ENCODE measurements at places on chromosomes 2 and 18.
A peak's percentile ranks its signal among the peaks of the same experiment; 100 is the strongest.

DNA sequence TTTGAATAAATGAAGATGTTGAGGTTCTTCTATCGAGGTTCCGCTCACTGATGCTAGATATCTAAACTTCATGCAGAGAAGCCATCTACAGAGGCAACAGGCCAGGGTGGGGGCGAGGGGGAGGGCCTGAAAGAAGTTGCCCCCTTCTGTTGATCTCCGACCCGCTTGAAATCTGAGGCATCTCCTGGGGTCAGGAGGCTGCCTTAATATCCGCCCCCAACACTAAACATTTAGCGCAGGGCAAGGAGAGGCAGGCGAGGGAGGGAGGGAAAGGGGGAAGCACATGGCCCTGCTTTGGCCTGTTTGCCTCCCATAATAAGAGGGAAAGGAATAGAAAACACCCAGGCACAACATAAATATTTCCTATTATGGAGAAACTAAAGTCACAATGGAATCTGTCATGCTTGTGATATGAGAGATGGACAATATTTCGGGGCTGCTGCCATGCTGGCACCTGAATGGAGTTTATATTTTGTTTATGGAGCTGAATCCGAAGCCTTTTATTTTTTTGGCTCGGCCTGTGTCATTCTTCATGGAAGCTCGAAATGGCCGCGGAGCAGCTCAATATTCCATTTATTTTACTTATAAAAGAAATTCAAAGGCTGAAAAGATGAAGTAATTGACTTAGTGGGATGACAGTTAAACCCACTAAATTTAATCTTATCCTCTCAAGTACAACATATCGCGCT lies 221.1 kb downstream of the INSIG2 start:
- no peak for DNase-seq

DNA sequence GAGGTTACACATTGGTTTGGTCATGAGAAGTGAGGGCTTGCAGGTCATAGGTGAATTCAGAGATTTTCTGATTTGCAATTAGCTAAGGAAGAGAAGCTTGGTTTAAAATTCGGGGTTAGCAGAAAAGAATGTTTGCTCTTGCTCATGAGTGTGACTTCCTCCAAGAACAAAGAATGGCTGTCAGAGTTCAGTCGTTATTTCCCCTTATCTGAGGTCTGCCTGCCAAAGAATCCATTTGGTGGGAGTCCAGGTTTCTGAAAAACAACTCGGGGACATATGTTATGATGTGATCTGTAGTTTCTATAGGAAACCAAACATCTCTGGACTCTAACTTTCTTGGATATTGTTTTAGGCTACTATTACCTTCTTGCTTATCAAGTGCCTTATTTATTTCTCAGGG lies 3.2 kb upstream of the UGT1A6 start:
- DNase-seq: no peak

GRCh38 chr2:21466341-21466927 lies 342.7 kb downstream of the TDRD15 start:
- DNase-seq: no peak

DNA sequence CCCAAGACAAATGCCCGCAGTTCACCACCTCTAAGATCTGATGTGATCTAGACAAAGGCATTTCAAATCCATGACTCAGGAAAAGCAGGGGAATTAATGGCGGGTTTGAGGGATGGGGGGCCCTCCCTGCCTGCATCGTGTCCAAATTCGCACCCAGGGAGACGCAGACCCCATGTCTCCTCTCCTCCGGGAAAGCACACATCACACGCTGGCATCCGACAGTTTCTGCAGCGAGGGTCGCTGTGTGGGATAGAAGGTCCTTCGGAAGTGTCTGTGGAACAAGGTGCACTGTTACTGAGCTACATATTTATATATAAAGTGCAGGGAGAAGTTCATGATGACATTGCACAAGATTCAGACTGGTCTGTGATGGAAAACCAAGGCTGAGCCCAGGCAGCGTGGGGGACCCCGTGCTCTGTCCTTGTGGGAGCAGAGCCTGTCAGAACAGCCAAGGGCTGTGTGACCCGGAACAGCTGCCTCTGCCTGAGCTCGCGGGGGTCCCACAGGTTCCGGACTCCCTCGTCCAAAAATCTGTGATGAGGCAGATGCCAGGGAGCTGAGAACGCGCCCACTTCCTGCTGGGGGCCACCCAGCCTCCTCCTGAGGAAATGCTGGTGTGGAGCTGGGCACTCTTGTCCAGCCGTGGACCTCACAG lies 82.3 kb upstream of the CTDP1 start:
- DNase-seq: no peak

DNA sequence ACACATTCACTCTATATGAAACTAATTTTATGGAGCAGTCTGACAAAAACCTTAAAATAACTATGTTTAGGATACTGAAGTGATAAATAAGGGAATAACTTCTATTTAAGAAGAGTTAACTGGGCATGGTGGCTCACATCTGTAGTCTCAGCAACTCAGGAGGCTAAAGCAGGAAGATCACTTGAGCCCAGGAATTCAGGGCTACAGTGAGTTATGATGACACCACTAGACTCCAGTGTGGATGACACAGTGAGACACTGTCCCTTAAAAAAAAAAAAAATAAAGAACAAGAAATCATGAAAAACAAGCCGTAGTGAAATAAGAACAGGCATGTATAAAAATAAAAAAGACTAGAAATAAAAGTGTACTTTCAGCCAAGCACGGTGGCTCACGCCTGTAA lies 82.0 kb downstream of the THADA start:
- DNase-seq: no peak

- DNase-seq: no peak
These were observed 240.5 kb upstream of the ID2 start for GRCh38 chr2:8441371-8441770.

DNA sequence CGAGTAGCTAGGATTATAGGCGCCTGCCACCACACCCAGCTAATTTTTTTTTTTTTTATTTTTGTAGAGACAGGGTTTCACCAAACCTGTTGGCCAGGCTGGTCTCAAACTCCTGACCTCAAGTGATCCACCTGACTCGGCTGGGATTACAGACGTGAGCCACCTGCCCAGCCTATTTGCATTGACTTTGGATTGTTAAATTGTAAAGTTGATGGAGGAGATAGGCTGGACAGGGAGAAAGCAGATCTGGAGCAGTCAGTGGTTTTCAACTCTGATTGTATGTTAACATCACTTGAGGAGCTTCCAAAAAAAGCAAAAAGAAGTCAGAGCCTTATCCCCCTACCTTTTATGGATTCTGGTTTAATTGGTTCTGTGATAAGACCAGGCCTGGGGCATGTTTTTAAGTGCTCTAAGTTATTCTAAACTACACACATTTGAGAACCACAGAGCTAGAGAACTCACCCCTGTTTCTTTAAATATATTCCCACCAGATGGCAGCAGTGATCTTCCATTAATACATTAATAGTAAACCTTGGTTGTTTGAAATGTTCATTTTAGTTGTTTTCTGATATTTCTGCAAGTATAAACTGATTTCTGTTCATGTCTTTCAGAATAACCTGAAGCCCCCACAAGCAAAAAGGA lies 7.5 kb downstream of the C2orf49 start:
- peak; percentile 69 for DNase-seq

DNA sequence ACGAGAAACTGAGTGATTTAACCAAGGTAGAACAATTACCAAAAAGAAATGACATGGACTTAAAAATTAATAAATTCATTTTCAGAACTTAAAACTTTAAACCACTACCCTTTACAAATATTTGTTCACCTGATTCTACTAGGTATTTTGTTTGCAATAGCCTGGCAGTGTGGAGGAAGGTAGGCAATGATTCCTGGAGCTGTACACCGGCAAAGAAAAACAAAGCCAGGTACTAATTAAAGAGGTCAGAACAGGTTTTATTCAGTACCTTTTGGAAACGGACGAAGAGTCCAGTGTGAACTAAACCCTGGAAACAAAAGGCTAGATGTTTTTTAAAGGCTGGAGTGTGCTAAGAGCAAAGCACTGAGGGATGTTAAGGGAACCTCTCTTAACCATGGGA lies 561.3 kb upstream of the FSHR start:
- no peak for DNase-seq
